ENCODE measurements at places on chromosomes 3 and 15. TPM values are rescaled to one million over a fixed set of nuclear protein-coding genes. Genes with fewer than 3 reads are reported as not detected.

The SUSD5 gene
- total RNA-seq, result 3.8 TPM

The PLXNA1 gene
- total RNA-seq, result 31.2 TPM

The LRRN1 gene
- total RNA-seq, result not detected

The LRRC15 gene
- not detected for total RNA-seq

The GRK7 gene
- not detected for total RNA-seq

Data from pulmonary artery endothelial cell (primary cell).